ENCODE measurements at places on chromosomes 4 and X. TPM values are rescaled to one million over a fixed set of nuclear protein-coding genes. Genes with fewer than 3 reads are reported as not detected.

The BEND4 gene
- 0.29 TPM for total RNA-seq

The DNASE1L1 gene
- total RNA-seq: 95.0 TPM

The TEX13D gene
- total RNA-seq: not detected

The SYTL4 gene
- 7.1 TPM for total RNA-seq

The NWD2 gene
- not detected for total RNA-seq

The FGF13 gene
- total RNA-seq: not detected

The UGT2B17 gene
- total RNA-seq: not detected

The VEGFC gene
- total RNA-seq: 39.3 TPM

The MTMR8 gene
- total RNA-seq: not detected

The PLK4 gene
- 11.5 TPM for total RNA-seq

The ATP1B4 gene
- not detected for total RNA-seq

The TRPC5OS gene
- not detected for total RNA-seq

The PAPSS1 gene
- 56.4 TPM for total RNA-seq

The PFKFB1 gene
- total RNA-seq: not detected

The NDST4 gene
- total RNA-seq: 0.29 TPM

The NAP1L3 gene
- total RNA-seq: 0.86 TPM

The RBMX2 gene
- 16.4 TPM for total RNA-seq

The TMEM156 gene
- 2.0 TPM for total RNA-seq

The GUCY1B1 gene
- 3.7 TPM for total RNA-seq

The SHROOM4 gene
- total RNA-seq: 1.2 TPM

The DCAF8L2 gene
- not detected for total RNA-seq

The CXorf65 gene
- not detected for total RNA-seq

The DCLK2 gene
- total RNA-seq: 3.5 TPM

The IL21 gene
- not detected for total RNA-seq

The MAGEA9B gene
- total RNA-seq: not detected

The MAP7D2 gene
- not detected for total RNA-seq

The PABPC5 gene
- 1.2 TPM for total RNA-seq

The DDX53 gene
- total RNA-seq: not detected

The H2BW2 gene
- not detected for total RNA-seq

The ASB9 gene
- 0.29 TPM for total RNA-seq

The GPC4 gene
- not detected for total RNA-seq

The P2RY8 gene
- total RNA-seq: not detected

The NLGN4X gene
- not detected for total RNA-seq

The RHOXF2 gene
- total RNA-seq: not detected

The NPFFR2 gene
- total RNA-seq: not detected

The SAGE1 gene
- total RNA-seq: not detected

The CXCL3 gene
- total RNA-seq: 1.4 TPM

The MAGEA12 gene
- not detected for total RNA-seq

The EDA2R gene
- total RNA-seq: 16.1 TPM

The SLC25A4 gene
- total RNA-seq: 10.8 TPM

The GLRB gene
- 9.7 TPM for total RNA-seq

The KLB gene
- not detected for total RNA-seq

The CCNA2 gene
- total RNA-seq: 83.6 TPM

The NUP62CL gene
- total RNA-seq: 1.4 TPM

The LEF1 gene
- 1.9 TPM for total RNA-seq

The INTS12 gene
- total RNA-seq: 15.6 TPM

The FAM114A1 gene
- 343 TPM for total RNA-seq

The SPACA5 gene
- total RNA-seq: not detected

The GRIA3 gene
- total RNA-seq: 1.1 TPM

The GPR173 gene
- total RNA-seq: 1.9 TPM

The SLC9B1 gene
- total RNA-seq: 0.29 TPM

The CT45A2 gene
- not detected for total RNA-seq

The GLOD5 gene
- total RNA-seq: not detected

The CENPVL3 gene
- not detected for total RNA-seq

The EFHC2 gene
- total RNA-seq: 0.71 TPM
